ENCODE measurements at places on chromosomes 2 and 18.

GRCh38 chr2:85564144-85564563 lies 2.9 kb upstream of the GGCX start:
- no peak for DNase-seq

GRCh38 chr18:58095222-58095621 lies 51.2 kb downstream of the NEDD4L start:
- no peak for DNase-seq

GRCh38 chr2:1771626-1772280 lies 27.4 kb upstream of the PXDN start:
- no peak for DNase-seq

DNA sequence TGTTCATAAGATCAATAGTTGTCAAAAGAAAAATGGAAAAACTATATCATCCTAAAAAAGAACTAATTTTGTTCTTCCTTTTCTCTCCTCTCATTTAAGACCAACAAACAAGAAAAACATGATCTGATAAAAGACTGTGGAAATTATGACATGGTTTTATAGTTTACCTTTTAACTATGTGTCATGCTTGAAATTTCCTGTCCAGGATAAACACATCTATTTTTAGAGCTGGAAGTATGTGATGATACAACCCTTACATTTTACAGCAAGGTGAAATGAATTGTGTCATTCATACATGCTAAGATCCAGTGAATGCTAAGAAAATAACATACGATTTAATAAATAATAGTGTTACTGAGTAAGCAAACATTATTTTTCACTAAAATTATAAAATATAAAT lies 89.9 kb downstream of the GULP1 start:
- DNase-seq = no peak

DNA sequence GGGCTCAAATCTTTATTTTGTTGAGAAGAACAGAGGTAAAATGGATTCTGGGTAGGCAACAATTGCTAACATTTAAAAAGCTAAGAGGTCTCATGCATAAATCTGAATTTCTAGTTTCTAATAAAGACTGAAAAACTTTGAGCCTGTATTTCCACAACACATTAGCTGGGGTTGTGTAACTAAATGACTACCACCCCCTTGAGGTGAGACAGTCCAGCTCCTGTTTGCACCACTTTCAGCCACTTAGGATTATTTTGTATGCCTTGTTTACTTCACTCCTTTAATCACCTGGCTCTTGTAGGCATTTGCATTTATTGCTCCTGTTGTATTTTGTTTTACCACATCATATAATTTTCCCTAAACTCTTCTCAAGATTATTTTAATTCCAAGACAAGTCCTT lies 376.6 kb downstream of the PTH2R start:
- peak; percentile 9 for DNase-seq

DNA sequence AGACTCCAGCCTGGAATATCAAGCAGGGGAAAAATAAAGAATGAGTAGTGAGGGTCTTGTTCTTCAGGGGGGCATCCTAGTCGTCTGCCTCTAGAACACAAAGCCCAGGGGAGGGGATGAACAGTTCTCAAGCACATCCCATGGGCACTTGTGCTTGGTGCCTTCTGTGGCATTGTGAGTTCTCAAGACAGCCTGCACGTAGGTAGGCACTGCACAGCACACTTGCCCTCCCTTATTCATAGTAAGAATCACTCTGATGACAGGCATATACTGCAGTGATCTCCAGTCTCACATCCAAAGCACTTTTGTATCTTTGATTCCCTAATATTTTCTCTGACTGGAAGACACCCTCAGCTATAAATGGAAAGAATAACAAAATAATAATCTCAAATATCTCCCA lies 104.7 kb upstream of the CNGA3 start:
- no peak for DNase-seq

Measured in NCI-H2029 treated with DMSO at 0.1 percent for 48 hours (cell line).